ENCODE measurements at places on chromosomes 5 and 9.

DNA sequence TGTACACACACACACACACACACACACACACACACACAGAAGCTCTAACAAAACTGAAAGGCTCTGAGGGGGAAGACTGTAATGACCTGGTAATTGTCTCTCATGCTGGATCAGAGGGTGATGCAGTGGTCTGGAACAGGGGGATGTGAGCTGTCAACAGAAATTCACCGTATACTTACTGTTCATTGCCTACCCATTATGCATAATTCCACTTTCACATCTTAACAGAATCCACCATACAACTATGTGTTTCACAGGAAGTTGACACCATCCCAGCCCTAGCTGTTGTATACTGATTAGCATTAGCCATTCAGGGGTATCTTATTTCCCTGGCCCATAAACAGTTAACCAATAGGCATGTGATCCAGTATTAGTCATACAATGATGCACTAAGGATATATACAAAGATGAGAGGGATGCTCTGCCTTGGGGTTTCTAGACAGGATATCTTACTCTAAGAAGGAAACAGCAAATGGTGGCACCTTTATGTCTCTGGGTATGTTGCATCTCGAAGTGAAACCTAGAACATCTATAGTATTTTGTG lies 396.5 kb upstream of the BRINP1 start:
- no peak for DNase-seq

- no peak for DNase-seq
Observed at GRCh38 chr9:6785682-6786081, 27.9 kb downstream of the KDM4C start.

DNA sequence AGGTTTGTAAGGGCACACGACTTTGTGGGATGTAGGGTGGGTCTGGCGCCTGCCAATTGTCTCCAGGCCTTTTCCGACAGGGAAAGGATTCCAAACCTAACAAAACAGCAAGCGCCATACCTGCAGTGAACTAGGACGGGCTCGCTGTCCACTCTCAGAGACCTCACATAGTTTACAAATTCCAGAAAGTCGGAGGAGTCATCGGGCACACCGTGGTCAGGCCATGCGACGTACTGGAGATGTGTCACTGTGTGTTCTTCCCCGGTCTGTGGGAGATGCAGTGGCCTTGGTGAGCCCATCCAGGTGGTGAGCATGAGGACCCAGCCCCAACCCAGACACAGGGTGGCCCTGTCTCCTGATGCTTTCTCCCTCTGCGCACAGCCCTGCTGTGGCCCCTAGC lies 61.3 kb upstream of the EPB41L4B start:
- DNase-seq = no peak

- no peak for DNase-seq
Observed at GRCh38 chr5:57209316-57210040, 35.6 kb downstream of the GPBP1 start.

GRCh38 chr9:35907711-35908503 lies 1.4 kb upstream of the SPAAR start:
- no peak for DNase-seq

DNA sequence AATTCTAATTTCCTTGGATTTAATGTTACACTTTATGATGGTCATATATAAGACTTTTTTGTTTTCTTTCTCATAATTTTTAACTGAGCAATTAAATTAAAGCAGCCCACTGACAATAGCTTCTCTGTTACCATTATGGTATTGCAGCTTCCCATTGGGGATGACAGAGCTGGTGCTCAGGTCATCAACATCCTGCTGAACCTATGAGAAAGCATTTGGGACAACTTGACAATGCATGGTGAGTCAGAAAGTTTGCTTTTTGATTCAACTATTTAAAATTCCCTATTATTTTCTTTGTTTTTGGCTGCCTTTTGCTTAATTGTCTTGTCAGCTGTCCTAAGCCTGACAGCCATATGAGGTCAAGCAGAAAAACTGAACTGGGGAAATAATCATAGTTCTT lies 487.4 kb upstream of the RIOK2 start:
- no peak for DNase-seq

DNA sequence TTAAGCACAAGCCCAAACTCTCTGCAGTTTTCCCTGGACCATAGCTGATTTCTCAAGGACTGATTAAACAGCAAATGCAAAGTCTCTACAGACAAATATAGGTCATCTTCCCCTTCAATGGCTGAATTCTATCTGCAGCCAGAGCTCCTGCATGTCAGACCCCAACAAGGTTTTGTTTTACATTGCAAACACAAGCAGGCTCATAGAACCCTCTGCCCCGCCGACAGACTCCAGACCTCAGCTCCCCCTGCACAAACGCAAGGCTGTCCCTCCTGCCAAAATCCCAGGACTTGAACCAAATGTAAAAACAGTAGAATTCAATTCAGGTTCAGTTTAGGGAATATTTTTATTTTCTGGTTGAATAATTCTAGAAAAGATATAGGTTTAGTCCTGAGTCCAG lies 526.7 kb upstream of the TRPC7 start:
- DNase-seq = no peak

- DNase-seq = no peak
Observed at GRCh38 chr5:8471581-8471980, 602.6 kb downstream of the MTRR start.

- DNase-seq = no peak
Observed at GRCh38 chr9:87333802-87334201, 163.9 kb upstream of the DAPK1 start.

DNA sequence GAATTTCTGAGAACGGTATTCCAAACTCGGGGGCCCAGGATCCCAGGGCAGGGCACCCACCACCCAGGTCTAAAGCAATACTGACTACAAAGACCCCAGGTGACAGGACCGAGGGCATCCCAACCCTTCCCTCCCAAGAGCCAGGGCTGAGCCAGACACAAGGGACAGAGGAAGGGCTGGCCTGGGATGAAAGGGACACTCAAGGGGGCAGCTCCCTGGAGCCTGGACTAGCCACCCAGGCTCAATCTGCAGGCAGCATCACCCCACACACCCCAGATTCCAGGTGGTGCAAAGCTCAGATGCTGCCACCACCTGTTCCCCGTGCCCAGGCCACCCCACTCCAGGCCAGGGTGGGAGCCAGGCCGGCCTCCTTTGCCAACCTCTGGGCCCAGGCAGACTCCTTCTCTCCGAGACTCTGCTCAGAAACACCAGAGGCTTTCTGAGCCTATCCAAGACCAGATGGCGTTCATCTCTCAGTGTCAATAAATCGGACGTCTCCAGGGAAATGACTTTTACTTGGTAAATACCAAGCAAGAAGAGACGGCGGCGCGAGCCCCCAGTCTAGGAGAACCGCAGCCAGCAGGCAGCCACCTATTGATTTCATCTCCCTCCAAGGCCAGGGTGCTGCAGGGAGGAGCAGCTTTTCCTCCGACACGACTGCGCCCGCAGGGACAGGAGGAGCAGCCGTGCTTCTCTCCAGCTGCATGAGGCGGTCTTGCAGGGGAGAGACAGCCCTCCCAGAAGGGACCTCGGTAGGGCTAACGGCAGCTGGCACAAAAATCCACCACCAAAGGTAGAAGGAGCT lies 94.1 kb upstream of the ADAMTS2 start:
- DNase-seq = no peak

DNA sequence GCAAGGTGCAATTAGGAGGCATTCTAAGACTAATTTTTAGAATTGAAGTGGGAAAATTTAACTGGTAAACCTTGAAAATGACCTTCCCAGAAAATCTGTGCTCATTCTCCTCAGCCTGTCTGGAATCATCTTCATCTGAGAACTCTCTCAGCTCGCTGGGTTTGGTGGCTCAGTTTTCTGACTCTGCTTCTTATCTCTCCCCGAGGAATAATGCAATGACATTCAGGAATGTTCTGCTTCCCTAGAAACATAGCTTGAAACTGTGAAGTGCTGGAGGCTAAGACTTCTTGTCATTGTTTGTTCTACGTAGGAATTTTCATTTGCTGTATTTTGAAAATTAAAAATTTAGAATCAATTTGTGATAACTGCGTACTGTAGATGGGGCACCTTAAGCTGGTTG lies 86.6 kb downstream of the KCNN2 start:
- DNase-seq = no peak

DNA sequence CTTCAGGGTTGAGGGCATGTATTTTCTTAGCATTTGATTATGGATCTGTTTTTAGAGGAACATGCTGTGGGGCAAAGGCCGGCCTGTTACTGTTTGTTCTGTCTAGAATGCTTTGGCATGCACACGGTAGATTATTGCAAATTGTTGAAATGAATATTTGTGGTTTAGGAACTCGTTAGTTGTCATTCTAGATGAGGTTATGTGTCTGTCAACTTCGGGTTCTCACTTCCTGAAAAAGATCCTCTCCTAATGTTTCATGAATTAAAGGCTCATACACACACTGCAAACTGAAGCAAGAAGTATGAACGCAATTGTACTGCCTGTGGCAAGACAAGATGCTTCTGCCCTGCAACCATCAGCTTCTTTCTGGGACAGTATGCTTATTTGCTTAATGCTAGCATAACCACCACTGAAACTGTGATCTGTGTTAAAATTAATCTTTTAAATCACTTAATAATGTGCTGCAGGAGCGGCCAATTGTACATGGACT lies 99.6 kb downstream of the BASP1 start:
- no peak for DNase-seq

DNA sequence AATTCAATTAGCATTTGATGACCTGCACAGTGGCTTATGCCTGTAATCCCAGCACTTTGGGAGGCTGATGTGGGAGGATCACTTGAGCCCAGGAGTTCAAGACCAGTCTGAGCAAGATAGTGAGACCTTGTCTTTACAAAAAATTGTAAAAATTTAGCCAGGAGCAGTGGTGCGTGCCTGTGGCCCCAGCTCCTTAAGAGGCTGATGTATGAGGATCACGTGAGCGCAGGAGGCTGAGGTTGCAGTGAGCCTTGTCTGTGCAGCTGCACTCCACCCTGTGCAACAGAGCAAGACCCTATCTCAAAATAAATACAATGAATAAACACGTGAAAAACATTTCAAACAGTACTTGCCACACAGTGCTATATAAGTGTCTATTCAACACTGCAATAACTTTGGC lies 4.2 kb downstream of the ABCA1 start:
- no peak for DNase-seq

DNA sequence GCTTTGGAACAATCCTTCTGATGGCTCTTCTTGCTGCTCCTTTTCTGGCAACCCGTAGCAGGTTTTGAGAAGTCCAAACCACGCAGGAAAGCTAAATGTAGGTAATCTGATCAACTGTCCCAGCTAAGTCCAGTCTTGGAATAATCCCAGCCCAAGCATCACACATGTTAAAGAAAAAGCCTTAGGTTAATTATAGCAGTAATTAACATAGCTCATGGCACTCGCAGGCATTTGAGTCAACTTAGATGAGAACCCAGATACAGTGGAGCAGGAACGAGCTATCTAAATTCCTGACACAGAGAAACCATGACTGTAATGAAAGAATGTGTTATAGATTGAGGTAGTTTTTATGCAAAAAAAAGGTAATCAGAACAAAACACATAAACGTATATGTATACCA lies 844.8 kb downstream of the CDH9 start:
- no peak for DNase-seq

- DNase-seq = no peak
Observed at GRCh38 chr5:138338411-138339090, 485 bp downstream of the FAM53C start.

- DNase-seq = no peak
Observed at GRCh38 chr9:16352791-16353401, 517.6 kb downstream of the BNC2 start.

DNA sequence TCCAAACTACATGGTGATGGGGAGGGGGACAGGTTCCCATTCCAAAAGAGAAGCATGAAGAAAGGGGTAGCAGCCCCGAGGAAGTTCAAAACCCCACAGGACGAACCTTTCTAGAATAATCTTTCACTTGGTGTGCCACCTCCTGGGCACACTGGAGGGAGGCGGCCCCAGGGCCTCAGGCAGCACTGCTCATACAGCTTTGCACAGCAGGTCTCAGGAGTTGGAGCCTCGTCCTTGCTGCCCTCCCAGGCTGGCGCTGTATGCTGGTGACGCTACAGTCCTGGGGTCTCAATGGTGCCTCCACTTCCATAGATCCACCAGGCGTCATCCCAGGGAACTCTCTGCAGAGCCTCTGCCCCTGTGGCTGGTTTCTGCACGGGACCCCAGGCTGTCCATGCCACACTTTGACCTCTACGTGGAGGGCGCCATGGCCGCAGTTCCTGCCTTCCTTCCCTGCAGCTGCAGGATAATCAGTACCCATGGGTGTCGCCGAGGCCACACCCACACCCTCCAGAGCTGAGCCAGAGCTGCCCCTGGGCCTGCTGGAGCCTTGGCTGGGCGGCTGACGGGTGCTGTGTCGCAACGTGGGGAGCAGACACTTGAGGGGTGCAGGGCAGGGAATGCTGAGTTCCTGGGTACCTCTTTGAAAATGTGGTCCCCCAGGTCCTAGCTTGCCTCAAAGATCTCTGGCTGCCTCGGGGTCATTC lies 95.3 kb downstream of the COL5A1 start:
- DNase-seq = no peak

- DNase-seq = no peak
Observed at GRCh38 chr9:134376386-134377142, 50.3 kb downstream of the RXRA start.
